ENCODE measurements at places on chromosomes 16 and 17.

GRCh38 chr17:15441315-15441714 is 26.1 kb downstream of the CDRT4 start:
- DNase-seq = no peak

GRCh38 chr16:31453255-31454204 is 5.8 kb upstream of the ARMC5 start:
- DNase-seq = peak; percentile 70

- DNase-seq = peak; percentile 81
Observed at GRCh38 chr16:75250089-75250808, 1.2 kb downstream of the BCAR1 start.

DNA sequence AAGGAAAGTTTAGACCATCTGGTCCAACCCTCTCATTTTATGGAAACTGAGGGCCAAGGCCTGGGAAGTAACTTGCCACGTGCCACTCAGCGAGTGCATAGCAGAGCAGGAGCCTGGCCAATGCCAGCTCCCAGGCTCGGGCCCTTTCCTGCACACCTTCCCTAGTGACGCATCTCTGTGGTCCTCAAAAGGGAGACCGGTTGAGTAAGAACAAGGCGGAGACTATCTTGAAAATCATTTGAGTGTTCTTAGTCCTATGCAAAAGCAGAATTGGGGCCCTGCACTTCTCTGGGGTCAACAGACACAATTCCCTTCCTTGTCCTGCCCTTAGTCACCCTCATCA is 2.8 kb downstream of the CCL4 start:
- DNase-seq = no peak

DNA sequence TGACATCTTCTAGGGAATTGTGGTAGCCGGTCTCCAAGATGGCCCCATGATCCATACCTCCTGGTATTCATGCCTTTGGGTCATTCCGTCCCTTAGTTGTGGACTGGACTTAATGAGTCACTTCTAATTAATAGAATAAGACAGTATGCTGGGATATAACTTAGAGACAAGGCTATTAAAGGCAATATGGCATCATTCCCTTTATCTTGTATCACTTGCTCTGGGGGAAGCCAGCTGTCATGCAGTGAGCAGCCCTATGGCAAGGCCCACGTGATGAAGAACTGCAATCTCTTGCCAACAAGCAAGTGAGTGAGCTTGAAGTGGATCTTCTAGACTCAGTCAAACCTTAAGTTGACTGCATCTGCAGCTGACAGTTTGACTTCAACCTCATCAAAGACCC is 97.8 kb upstream of the MED13 start:
- no peak for DNase-seq

GRCh38 chr17:7215652-7216180 is 3.9 kb downstream of the DLG4 start:
- DNase-seq = no peak

DNA sequence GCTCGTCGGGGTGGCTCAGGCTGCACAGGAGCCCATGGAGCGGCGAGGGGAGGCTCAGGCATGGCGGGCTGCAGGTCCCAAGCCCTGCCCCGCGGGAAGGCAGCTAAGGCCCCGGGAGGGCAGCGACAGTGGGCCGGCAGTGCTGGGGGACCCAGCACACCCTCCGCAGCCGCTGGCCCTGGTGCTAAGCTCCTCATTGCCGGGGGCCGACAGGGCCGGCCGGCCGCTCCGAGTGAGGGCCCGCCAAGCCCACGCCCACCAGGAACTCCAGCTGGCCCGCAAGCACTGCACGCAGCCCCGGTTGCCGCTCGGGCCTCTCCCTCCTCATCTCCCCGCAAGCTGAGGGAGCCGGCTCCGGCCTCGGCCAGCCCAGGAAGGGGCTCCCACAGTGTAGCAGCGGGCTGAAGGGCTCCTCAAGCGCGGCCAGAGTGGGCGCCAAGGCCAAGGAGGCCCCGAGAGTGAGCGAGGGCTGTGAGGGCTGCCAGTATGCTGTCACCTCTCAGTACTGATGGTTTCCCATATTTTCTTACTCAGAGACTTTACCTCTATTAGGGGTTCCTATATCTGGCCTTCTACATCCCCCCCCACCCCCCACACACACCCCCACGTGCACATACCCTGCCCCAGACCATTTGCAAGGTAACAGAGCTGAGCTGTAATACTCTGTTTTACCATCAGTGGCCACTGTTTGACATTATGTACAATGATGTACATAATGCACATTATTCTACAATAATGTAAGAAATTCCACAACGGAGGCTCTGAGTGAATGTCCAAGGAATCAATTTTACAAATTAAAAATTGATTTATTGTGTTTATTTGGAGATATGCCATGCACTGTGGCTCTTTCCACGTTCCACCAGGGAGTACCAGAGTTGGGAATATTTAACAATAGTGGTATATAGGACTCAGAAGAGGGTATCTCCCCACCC is 3.7 kb upstream of the VAT1L start:
- DNase-seq = no peak

DNA sequence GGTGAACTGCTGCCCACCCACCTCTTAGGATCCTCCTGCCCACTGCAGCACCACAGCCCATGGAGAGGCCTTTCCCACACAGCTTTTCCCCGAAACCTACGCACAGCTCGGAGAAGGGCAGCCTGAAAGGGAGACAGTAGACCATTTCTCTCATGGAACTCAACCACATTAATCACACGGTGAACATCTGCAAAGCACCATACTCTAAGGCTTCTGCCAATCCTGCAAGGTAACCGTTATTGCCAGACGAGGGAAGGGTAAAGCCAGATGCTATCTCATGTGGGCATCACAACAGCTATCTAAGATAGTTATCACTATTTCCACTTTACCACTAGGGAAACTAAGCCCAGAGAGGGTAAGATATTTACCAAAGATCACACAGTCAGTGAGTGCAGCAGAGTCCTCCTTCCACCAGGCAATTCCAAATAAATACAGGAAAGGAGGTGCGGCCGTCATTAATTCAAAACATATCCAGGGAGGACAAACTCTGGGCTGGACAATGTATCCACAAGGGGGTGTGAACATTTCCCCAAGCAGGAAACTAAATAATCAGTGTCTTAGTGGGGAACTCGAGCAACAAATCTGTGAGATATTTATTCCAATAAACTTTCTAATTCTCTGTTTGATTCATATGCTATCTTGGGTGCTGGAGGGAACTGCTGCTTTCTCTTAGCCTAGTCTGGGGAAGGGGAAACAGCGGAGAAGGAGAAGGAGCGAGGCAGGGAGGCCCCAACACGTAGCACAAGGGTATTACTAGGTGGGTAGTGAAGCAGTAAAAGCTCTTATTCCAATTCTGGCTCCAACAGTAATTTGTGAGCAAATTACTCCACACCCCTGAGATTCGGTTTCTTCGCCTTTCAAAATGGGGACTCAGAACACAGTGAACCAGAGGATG is 723 bp downstream of the TMEM186 start:
- DNase-seq = no peak

DNA sequence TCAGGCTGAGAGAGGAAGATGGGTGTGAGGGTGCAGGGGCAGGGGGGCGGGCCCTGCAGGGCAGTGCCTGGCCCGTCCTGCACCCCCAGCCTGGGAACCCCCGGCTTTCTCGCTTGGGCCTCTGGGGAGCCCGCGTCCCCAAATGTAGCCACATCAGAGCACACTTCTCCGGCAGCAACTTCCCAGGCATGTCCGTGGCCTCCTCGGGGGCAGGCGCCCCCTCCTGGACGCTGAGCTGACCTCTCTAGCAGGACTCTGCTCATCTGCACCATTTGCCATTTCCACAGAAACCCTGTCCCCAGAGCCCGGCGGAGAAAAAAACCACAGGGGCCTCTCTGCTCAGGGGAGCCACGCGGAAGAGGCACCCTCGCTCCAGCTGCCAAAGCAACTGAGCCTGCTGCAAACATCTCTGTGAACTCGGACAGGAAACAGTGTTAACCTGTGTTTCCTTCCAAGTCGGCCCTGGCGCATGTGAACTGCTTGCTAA is 63.4 kb downstream of the KLHDC4 start:
- DNase-seq = no peak

DNA sequence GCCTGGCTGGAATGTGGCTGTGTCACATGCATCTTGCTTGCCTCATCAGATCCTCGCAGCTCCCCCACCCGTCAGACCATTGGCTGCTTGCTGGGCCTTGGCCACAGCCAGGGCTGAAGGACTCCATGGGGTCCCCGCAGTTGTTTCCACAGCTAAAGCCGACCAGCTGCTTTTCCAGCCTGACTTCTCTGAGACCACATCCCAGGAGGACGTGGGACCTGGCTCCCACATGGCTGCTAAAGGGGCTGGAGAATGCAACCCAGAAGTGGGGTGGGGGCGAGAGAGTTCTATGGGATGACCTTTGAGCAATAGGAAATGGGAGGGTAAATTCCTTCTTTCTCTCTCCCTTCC is 193.8 kb downstream of the RAB11FIP4 start:
- no peak for DNase-seq

GRCh38 chr17:10050597-10051101 is 145.6 kb upstream of the RCVRN start:
- no peak for DNase-seq

GRCh38 chr16:60558936-60559335 is 1477.3 kb downstream of the CDH8 start:
- no peak for DNase-seq

DNA sequence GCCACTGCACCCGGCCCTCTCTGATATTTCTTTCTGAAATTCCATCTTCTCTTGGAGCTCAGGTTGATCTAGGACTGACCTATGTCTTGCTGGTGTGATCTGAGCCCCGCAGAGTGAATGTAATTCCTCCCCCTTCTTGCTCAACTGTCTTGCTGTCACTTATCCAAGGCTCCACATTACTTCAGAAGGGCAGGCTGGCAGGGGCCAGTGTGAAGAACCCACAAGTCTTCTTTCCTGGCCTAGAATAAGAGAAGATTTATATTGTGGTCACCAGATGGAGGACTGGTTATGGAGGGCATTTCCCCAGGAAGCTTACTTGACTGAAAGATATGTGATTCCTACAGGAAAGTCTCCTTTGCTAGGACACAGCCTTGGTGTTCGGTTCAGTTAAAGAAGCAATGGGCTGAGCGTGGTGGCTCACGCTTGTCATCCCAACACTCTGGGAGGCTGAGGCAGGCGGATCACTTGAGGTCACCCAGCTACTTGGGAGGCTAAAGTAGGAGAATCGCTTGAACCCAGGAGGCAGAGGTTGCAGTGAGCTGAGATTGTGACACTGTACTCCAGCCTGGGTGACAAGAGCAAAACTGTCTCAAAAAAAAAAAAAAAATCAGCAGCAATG is 13.4 kb downstream of the ITGAL start:
- no peak for DNase-seq

- no peak for DNase-seq
Observed at GRCh38 chr17:737561-738113, 5.2 kb downstream of the TLCD3A start.

DNA sequence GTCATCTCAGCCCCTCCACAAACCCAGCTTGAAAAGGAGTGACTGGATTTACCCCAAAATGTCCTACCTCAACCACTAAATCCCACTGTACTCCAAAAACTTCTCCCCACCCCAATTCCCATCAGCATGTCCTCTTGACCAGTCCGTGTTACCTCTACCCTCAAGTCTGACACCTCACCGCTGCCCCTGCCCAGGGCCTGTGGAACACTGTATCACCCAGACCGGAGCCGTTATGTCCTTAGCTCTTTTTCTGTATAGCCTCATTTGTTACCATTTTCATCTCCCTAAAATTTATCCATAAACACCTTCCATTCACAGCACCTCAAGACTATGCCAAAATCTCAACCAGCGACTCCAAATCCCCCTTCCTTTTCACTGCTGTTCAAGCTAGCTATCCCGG is 2.4 kb downstream of the PHF23 start:
- DNase-seq = peak; percentile 41

- DNase-seq = no peak
Observed at GRCh38 chr17:62616993-62617893, 10.2 kb upstream of the MRC2 start.

GRCh38 chr17:41511116-41511515 is 5.7 kb upstream of the KRT13 start:
- DNase-seq = no peak

GRCh38 chr17:80424878-80425765 is 10.2 kb downstream of the ENDOV start:
- no peak for DNase-seq

DNA sequence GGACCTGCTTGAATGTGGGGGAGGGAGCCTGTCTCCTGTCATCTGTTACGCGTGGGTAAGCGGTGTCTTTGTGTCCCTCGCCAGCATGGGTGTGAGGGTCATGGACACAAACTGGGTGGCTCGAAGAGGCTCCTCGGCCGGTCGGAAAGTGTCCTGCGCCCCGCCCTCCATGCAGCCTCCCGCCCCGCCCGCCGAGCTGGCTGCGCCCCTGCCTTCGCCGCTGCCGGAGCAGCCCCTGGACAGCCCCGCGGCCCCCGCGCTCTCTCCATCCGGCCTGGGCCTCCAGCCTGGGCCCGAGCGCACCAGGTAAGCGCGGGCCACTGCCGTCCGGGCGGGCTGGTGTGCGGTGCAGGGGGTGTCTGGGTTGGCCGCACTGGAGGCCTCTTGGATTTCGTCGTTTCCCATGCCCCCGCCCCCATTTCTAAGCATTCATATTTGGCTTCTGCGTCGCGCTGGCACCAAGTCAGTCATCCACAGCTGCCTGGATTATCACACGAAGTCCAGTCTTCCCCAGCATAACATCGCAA is 43.8 kb downstream of the ELAC2 start:
- DNase-seq = peak; percentile 59

GRCh38 chr17:36675250-36675649 is 73.9 kb downstream of the MRM1 start:
- DNase-seq = no peak

- no peak for DNase-seq
Observed at GRCh38 chr17:75672011-75672410, 4.9 kb downstream of the SAP30BP start.

GRCh38 chr16:86046026-86046425 is 147.1 kb downstream of the IRF8 start:
- peak; percentile 30 for DNase-seq

GRCh38 chr17:60905709-60906108 is 228.1 kb downstream of the BCAS3 start:
- DNase-seq = no peak

DNA sequence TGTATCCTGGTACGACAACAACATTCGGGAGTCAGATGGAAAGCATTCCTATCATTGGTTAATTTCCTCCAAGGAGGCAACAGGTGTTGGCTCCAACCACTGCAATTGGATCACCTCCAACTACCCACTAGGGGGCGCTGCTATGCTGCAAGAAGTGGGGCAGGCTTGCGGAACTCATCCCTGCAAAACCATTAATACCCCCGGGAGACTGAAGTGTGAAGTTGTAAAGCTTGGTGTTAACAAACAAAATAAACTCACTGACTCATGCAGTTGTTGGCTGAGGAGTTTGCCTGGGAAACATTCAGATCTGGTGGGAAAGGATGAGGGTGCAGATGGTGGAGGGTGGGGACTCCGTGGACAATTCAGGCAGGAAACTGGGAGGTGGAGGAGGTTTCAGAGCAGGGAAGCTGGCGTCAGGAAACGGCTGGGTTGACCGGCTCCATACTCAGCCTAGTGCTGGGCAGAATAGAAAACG is 84.9 kb downstream of the HS3ST2 start:
- peak; percentile 78 for DNase-seq

GRCh38 chr17:73783945-73784603 is 139.8 kb upstream of the SDK2 start:
- DNase-seq = no peak

- DNase-seq = no peak
Observed at GRCh38 chr17:850851-851763, 69.0 kb downstream of the MRM3 start.

GRCh38 chr17:2482218-2482617 is 29.5 kb downstream of the METTL16 start:
- DNase-seq = no peak
